ENCODE measurements at places on chromosomes 12 and 14.

- no peak for DNase-seq
Observed at GRCh38 chr12:90024262-90024661, 315.6 kb upstream of the ATP2B1 start.

GRCh38 chr14:77040741-77041653, 12.5 kb upstream of the IRF2BPL start:
- DNase-seq = no peak

GRCh38 chr12:115070313-115070712, 386.3 kb upstream of the TBX3 start:
- DNase-seq = no peak

GRCh38 chr12:31002999-31003398, 70.7 kb upstream of the DDX11 start:
- DNase-seq = no peak

- no peak for DNase-seq
Observed at GRCh38 chr12:131912518-131913274, 16.4 kb upstream of the PUS1 start.

DNA sequence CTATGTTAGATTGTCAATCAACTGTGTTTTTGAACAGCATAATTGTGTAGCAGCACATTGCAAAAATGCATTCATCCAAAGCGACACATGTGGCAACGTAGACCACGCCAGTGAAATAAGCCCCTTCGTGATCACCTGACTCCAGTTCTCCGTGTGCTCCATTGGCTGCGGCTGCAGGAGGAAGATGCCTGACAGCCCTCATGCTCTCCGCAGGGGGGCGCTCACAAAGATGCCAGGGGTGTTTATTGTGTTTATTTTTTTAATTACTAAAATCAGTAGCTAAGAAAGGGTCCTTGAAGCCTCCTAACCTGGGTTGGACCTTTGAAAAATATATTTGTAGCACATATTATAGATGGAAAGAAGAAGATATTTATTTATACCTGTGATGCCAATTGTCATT, 116.3 kb downstream of the SLC15A4 start:
- no peak for DNase-seq

- DNase-seq = no peak
Observed at GRCh38 chr12:46491548-46491947, 119.0 kb upstream of the SLC38A2 start.

DNA sequence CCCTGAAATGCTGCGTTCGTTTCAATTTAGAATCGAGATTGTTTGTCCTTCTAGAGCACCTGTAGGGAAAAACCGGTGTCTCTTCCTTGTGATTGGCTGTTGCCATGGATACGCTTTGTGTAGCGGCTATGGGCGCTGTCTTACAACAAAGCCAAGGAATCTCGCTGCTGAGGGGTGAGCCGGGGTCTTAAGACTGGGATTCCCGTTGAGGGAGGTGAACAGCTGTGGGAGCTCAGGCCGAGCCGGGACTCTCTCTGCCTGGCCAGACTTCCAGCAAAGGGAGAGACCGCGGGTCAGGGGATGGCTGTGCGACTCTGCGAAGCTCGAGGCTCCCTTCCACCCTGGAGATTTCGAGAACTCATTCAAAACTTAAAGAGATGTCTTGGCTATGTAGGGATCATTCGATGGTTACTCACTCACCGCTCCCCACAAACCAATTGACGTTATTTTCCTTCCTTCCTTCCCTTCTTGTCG, at the start of the genes LRRIQ1 and TSPAN19:
TSS of gene LRRIQ1 (plus strand) at position 118 of the 474 bp plus-strand sequence. CDS start 1,826 bp downstream, outside the sequence.
TSS of gene TSPAN19 (minus strand) at position 44 of the 474 bp plus-strand sequence. CDS start 6,331 bp downstream, outside the sequence.
- peak; percentile 15 for DNase-seq

GRCh38 chr12:15700595-15700994, 88.6 kb downstream of the EPS8 start:
- no peak for DNase-seq

- DNase-seq = no peak
Observed at GRCh38 chr12:94299846-94300245, 151.5 kb downstream of the PLXNC1 start.

DNA sequence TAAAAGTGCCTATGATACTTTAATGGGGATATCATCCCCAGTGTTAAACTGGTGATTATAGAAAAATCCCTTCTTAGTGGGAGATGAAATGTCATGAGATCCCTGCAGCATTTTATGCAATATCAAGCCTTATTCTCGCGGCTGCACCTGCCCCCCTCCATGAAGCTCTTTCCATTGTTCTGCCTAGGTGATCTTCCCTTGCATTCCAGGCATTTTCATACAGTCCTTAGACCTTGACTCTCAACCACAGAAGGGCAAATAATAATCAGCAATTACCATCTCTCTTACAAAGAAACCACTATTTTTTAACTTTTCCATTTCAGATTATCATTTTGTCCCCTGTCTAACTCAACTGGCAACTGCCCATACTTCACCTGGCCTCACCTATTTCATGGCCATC, 352.3 kb downstream of the NELL2 start:
- no peak for DNase-seq

GRCh38 chr12:17456486-17456885, 633.5 kb downstream of the RERGL start:
- DNase-seq = no peak

DNA sequence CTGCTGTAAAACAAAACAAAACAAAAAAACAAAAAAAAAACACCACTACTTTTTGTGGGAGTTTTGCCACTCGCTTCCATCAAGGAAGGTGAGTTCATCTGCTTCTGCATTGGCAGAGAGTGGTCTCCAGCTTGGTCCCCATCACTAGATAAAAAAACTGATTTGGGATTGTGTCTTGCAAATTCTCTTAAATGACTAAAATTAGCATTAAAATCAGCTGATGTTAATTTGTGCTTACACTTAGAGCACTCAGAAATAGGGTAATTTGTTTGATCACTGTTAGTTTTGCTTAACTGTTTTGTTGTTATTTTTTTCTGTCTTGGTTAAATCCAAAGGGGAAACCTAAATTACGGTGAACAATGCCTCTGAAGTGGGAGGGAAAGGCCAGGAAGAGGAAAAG, 1048.0 kb downstream of the LRFN5 start:
- no peak for DNase-seq

- no peak for DNase-seq
Observed at GRCh38 chr12:20063116-20063515, 305.2 kb upstream of the PDE3A start.

GRCh38 chr12:28316049-28316448, 125.8 kb downstream of the CCDC91 start:
- no peak for DNase-seq

DNA sequence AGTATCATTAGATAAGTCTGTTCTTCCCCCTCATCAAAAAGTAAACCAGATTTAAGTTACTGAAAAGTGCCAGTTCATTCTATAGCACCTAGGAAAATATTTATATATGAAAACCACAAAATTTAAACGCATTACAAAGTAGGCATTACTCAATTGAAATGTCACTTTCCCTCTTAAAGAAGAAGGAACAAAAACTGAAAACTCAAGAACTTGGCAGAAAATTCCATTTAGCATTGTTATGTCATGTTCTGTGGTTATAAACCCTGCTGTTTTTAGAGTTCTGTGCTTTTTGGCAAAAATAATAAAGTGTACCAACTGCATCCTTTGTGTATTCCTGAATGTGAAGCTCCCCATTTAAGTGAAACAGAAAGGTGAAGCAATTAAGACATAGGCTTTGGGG, 3.6 kb downstream of the FGD4 start:
- DNase-seq = no peak

DNA sequence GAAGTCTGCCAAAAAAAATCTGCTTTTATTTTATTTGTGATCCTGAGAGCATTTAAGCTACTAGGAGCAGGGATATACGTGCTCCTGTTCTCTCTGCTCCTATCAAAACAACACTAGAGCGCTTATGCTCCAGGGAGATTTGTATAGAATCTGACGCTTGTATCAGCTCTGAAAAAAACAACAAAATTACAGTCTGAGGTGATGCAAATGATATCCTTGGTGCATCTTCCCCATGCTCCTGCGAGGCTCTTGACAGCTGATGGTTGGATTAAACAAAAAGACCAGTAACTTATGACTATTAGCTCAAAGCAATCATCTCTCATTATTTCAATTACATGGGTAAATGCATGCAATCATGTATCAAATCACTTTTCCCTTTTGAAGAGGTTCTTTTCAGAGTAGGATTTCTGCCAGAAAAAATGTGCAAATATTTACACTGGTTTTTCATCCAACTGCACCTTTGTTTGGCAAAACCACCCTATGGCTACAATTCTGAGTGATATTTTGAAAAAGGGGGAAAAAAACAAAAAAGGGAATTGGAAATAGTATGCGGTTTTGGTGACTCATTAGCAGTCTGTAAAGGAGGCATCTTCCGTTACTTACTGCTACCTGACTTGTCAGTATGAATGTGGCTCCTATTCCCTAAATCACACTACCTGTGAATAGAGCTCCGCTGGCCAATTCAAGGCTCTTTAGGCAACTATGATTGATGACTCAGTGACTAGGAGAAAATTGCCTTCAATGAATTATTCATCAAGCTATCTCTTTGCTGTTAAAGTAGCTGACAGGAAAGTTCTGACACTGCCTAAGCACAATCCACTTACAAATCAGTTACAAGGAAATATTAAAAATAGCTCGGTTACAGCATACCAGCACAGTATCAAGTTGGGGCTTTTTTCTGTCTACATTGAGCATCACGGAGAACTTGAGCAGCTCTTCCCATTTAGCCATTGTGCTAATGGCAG, 450.0 kb downstream of the FOXG1 start:
- no peak for DNase-seq

GRCh38 chr14:23323838-23324454, 2.7 kb downstream of the PABPN1 start:
- no peak for DNase-seq

- DNase-seq = no peak
Observed at GRCh38 chr12:42129595-42130204, 15.0 kb downstream of the GXYLT1 start.
